ENCODE measurements at places on chromosomes 16 and 17.

GRCh38 chr16:72210555-72210954 is 38.6 kb upstream of the PMFBP1 start:
- DNase-seq, result no peak

- no peak for DNase-seq
These were observed 2.9 kb upstream of the CACNA1G start for GRCh38 chr17:50557630-50558029.

GRCh38 chr17:3963237-3964201 is 718 bp downstream of the ATP2A3 start:
- DNase-seq, result peak; percentile 76

DNA sequence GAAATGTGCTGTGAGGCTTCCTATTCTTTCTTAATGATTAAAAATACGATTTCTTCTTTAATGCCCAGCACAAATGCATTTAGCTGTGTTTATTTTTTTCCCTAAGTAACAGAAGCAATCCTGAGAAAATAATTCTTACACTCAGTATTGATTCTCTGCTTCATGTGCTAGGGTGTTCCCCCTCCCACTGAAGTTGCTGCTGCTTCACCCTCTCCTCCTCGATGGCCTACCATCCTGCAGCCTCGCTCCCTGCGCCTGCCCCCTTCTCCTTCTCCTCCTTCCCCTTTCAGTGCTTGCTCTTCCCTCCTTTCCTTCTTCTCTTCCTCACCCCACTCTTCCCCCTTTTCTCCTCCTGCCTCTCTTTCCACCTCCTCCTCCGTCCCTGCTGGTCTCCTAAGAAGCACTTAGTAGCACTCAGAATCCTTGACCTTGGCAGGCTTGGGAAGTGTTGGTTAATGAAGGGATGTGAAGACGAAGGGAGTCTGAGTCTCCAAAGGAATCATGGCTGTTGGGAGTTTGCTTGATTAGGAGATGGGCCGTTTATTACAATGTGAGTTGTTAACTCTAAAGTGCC is 119.7 kb downstream of the RPTOR start:
- no peak for DNase-seq

- DNase-seq, result no peak
These were observed 51.1 kb upstream of the MEAK7 start for GRCh38 chr16:84555418-84556196.

- DNase-seq, result peak; percentile 78
These were observed 86.0 kb downstream of the IRF8 start for GRCh38 chr16:85984947-85985451.

GRCh38 chr17:75604034-75604695 is 16.6 kb downstream of the MYO15B start:
- no peak for DNase-seq

DNA sequence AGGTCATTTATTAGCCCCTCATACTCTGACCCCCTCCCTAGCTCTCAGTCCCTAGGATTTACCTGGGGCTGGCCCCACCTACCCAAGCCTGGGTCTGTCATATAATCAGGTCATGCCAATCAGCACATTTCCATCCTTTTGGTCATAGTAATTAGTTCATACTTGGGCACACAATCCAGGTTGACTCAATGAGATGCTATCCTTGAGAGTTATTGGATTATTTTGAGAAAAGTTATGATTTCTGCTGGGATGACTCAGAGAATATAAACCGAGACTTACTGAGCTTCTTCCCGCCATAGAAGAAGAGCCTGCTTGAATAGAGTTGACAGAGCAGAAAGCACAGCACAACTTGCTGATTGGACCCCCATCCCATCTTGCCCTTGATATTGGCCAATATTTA is 331.5 kb downstream of the CBLN1 start:
- no peak for DNase-seq

- peak; percentile 38 for DNase-seq
These were observed 75.0 kb upstream of the WSB1 start for GRCh38 chr17:27218719-27219488.

DNA sequence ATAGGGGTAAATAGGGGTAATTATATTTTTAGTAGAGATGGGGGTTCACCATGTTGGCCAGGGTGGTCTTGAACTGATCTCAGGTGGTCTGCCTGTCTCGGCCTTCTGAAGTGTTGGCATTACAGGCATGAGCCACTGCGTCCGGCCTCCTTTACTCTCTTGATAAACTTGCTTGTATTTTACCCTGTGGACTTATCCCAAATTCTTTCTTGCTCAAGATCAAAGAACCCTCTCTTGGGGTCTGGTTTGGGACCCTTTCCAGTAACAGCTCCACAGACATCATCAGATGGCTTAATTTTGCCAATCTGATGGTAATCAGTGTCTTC is 5.6 kb upstream of the C1QTNF1 start:
- DNase-seq, result no peak

- no peak for DNase-seq
These were observed 416.3 kb upstream of the MAF start for GRCh38 chr16:80016731-80017326.

All from GM13977 (cell line).